ENCODE measurements at places on chromosomes 6 and 20.

GRCh38 chr6:12354499-12354898 lies 64.3 kb downstream of the EDN1 start:
- DNase-seq = no peak

GRCh38 chr6:121732641-121733040 lies 297.2 kb downstream of the GJA1 start:
- no peak for DNase-seq

- no peak for DNase-seq
Observed at GRCh38 chr6:119739769-119740168, 390.2 kb upstream of the MAN1A1 start.

- no peak for DNase-seq
Observed at GRCh38 chr20:46557231-46557956, 6.9 kb upstream of the OCSTAMP start.

DNA sequence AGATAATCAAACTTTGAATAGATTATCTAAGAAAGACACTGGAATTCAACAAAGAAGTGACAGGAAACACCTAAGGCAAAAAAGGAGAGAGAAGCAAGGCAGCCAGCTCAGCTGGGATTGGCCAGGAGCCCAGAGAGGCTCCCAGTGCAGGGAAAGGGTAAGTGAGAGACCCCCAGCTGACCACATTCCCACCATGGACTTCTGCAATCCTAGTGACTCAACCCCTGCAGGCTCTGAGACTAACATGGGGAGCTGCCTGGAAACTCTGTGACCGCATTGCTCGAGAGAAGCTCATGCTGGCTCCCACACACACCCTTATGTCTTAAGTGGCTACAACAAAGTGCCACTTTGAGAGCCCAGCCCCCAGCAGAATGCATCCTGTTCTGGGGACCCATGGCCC lies 215.1 kb downstream of the PACRG start:
- DNase-seq = no peak

DNA sequence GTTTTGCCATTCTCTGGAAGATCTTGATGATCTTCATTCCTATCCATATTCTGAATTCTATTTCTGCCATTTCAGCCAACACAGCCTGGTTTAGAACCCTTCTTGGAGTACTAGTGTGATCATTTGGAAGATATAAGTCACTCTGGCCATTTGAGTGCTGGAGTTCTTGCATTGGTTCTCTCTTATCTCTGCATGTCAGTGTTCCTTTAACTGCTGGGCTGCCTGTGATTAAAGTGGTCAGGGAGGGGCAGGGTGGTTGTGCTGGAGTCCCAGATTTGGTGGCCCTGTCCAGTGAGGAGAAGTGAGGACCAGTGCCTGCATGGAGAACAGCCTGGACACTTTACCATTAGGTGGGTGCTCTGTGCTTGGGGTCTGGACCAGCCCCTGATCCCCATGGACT lies 173.0 kb downstream of the SOD2 start:
- no peak for DNase-seq

GRCh38 chr6:109397020-109397419 lies 14.8 kb upstream of the CD164 start:
- DNase-seq = no peak

DNA sequence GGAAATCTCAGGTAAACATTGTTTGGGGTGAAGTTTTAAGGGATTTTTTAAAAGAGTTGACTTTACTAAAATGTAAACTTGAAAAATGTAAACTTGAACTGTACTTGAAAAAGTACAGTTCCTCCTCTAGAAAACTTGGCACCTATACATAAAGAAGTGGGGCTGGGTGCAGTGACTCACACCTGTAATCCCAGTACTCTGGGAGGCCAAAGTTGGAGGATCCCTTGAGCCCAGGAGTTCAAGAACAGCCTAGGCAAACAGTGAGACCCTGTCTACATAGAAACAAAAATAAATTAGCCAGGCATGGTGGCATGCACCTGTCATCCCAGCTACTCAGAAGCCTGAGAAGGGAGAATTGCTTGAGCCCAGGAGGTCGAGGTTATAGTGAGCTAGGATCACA lies 7.2 kb downstream of the BTBD9 start:
- no peak for DNase-seq

GRCh38 chr20:2038161-2038560 lies 44.3 kb upstream of the PDYN start:
- DNase-seq = no peak

- DNase-seq = no peak
Observed at GRCh38 chr6:34246249-34246562, 2.6 kb downstream of the SMIM29 start.

- no peak for DNase-seq
Observed at GRCh38 chr6:170459451-170459850, 93.7 kb downstream of the PSMB1 start.
